Left cardiac atrium (tissue), 4 donors: ENCODE measurements at places on chromosomes 6 and 20. TPM values are rescaled to one million over a fixed set of nuclear protein-coding genes. Genes with fewer than 3 reads are reported as not detected.

DNA sequence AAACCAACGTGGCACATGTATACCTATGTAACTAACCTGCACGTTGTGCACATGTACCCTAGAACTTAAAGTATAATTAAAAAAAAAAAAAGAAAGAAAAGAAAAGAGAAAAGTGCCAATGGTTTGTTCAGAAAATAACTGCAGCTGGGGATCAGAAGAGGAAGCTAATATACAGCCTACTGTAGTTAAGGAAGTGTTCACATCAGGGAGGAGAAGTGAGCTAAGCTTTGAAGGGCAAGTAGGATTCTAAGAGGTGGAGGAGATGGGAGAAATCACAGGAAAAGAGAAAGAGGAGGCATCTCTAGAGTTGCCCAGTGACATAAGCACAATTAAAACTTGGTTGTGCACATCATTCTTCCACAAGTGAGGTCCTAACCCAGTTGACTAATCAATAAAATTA is 214.4 kb upstream of the DTNBP1 start:
- no peak for DNase-seq

DNA sequence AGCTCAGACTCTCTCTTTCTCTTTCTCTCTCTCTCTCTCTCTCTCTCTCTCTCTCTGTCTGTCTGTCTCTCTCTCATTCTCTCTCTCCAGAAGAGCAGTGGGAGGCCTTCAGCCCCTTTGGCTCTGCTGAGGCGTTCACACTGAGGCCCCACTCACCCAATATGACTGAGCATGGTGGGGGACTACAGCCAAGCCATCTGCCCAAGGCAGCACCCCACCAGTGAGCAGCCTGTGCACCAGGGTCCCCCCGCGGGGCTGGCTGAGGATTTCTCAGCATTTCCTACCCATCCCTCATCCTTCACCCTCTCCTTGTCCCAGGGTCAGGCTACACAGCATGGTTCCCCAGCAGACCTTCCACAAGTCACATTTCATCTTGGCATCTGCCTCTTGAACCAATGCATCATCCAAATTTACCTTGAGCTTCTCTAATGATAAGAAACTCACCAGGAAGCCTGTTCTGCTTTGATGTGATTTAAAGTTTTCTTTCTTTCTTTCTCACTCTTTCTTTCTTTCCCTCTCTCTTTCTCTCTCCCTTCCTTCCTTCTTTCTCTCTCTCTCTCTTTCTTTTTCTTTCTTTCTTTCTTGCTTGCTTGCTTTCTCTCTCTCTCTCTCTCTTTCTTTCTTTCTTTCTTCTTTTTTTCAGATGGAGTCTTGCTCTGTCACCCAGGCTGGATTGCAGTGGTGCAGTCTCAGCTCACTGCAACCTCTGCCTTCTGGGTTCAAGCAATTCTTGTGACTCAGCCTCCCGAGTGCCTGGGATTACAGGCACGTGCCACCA is 47.1 kb upstream of the NXT1 start:
- no peak for DNase-seq

- peak; percentile 69 for DNase-seq
Measured at GRCh38 chr20:1503564-1504227, 12.5 kb upstream of the SIRPB2 start.

DNA sequence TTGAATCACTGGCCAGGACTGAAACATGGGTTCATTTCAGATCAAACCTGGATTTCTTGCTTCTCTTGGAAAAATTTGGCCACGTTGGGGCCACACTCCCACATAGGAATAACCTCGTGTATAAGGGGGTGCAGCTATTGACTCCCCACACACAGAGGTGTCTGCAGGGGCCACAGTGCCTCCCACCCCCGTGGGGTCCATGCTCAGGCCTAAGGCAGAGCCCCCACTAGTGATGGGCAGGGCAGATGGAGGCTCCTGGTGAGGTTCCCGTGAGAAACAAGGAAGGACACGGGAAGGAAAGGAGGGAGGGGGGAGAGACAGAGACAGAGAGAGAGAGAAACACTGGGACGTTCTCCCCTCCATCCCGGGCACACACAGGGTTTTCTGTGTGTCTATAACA is 230.5 kb downstream of the ERMARD start:
- no peak for DNase-seq

- no peak for DNase-seq
Measured at GRCh38 chr6:22906091-22906549, 336.8 kb downstream of the HDGFL1 start.

DNA sequence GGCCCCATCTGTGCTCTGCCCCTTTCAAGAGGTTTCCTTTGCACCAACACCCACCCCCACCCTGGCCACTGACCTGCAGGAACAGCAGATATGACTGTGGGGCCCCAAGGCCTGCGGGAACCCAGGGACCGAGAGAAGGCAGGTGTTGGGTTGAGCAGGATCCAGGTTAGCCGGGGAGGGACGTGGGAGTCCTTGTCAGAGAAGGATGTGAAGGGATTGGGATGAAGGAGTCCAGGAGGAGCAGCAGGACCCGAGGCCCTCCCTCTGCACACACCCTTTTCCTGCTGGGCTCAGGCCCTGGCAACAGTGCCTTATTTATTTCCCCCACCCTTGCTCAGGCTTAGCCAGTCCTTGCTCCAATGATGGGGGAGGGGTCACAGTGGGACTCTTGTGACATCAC is 193.0 kb upstream of the PROKR2 start:
- no peak for DNase-seq

DNA sequence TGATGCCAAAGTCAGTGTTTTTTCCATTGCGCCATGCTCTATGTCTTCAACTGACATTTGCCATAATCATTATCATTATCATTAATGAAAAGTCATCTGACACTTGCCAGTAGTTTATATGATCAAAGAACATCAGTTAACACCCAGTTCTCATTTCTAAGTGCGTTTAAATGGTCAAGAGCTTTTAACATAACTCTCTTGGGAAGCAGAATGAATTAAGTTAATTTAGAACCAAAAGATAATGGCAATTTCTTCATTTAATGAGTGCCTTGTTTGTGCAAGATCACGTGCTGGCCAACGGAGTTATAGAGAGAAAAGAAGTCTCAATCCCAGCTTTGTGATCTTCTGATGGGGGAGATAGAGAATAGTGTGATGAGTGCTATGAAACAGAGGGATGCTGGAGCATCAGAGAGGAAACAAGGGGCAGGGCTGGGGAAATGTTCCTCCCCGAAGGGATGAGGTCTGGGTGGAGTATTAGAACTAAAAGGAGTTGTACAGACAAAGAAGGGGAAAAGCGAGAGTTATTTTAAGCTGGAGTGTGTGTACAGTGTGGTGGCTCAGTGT is 20.3 kb downstream of the ANKS1A start:
- DNase-seq = no peak

GRCh38 chr6:118931436-118931835 is 3.5 kb downstream of the MCM9 start:
- no peak for DNase-seq

GRCh38 chr6:52405243-52405642 is 14.9 kb upstream of the EFHC1 start:
- DNase-seq = no peak

- DNase-seq = peak; percentile 43
Measured at GRCh38 chr6:159422041-159422984, 253.1 kb downstream of the FNDC1 start.

DNA sequence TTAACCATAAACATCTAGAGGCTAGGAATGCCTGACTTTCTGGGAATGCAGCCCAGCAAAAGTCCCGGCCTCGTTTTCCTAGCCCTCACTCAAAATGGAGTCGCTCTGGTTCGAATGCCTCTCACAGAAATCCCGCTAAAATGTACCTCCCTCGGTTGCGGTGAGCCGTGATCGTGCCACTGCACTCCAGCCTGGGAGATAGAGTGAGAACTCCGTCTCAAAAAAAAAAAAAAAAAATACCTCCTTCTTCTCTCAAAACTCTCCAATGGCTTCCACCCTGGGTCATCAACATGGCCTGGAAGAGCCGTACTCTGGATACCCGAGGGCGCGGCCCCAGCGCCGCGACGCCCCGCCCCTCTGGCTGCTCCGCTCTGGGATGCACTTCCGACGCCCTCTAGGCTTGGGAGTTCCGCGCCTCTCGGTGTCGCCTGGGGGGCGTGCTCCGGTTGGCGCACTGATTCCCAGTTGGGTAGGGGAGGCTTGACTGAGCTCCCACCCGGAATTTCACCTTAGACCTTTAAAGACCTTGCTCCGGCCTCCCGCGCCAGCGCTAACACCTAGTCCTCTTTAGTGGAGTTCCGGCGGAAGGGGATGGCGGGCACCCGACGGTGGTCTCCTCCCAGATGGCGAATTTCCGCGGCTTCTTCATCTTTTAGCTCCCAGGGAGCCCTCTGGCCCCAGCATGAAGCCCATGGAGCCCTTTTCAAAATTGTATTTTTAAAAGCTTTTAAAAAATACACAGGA is 12.3 kb downstream of the HMGN4 start:
- DNase-seq = peak; percentile 79

DNA sequence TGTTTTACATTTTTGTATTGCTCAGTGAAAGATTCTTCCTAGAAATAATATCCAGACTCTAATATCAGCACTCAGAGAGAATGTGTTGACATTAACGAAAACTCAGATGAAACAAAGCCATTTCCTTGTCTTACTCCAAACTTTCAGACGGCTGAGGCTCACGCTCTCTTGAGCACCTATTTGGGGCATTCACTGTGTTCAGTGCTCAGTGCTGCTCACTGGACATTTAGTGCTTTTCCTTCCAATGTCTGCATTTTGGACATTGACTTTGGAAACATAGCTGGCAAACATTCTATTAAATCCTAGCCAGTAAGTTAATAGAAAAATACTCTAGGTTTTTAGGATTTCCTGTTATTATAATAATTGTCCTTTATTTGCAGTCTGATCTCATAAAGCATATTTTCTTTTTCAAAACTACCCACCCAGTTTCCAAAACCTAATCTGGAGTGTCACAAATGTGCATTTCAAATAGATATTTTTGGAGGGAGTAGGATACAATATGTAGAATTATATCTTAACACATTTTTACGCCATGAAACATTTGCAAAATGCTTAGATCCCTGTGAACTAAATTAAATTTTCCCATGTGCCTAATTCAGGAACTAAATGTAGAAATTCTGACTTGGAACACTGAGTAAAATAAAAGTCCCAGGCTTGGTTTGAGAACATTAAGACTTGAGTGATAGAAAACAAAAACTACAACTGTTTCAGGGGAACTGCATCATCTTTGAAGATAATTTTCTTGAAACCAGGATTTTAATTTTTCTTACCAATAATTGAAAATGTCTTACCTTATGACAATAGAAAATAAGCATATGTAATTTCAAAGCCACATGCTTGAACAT is 91.7 kb upstream of the B3GAT2 start:
- no peak for DNase-seq

DNA sequence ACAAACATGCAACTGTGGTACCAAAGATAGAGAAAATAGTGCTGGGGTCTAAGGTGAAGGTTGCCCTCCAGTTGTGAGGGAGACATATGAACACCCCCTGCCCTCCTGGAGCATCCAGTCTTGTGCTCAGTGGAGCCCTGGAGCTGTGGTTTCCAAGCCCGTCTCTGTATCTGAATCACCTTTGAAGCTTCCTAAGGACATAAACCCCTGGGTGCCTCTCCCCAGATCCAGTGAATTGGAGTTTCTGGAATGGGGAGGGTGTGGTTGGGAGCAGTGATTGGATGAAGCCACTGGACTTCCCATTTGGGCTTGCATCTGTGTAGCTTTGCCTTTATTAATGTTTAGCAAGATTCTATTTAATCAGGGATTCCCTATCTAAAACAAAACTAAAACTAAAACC is 22.4 kb upstream of the E2F3 start:
- DNase-seq = no peak

GRCh38 chr6:21780679-21781078 is 187.1 kb downstream of the SOX4 start:
- no peak for DNase-seq

- DNase-seq = peak; percentile 30
Measured at GRCh38 chr20:63977739-63978276, 1.6 kb downstream of the SAMD10 start.

GRCh38 chr20:54197621-54198604 is 10.0 kb upstream of the PFDN4 start:
- DNase-seq = no peak

GRCh38 chr6:30935018-30935417 is 3.0 kb upstream of the SFTA2 start:
- no peak for DNase-seq

DNA sequence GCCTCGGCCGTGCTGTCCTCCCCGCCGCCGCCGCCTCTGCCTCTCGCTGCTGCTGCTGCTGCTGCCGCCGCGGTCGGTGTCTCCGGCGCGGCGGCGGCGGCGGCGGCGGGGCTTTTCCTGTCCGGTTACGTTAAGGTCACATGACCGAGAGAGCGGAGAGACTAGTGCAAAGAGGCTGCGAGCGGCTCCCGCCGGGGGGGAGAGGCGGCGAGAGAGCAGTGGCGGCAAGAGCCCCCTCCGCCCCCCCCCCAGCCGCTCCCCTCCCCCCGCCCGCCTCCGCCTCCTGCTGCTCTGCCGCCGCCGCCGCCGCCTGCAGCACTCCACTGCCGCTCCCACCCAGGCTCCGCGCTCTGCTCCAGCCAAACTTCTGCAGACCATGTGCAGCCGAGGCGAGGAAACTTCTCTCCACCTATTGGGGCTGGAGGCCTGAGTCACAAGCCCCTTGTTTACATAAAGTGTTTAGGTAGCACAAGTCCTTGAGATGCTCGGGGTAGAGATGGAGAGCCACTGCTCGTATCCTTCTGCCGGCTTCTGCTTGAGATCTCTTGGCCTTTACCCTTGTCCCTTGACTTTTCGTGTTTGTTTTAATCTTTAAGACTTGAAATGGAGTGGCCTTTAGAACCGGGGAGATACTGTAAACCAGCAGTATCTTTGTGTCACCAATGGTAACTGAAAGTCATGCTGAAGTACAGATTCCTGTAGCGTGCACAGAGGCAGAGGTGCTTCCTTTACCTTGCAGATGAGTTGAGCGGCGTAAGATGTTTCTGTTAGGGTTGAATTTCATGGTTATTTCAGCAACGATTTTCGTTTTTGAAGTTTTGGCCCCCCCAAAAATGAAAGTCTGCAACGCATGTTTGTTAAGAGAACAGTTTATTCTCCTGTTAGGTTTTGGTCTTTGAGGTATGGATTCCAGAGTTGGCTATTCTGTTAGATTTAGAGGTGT is at the start of gene ZBTB2:
TSS of gene ZBTB2 (minus strand) at position 89 of the 943 bp plus-strand sequence. CDS start 17,922 bp downstream, outside the sequence.
- DNase-seq = peak; percentile 73

- DNase-seq = no peak
Measured at GRCh38 chr6:112372226-112372806, 25.2 kb downstream of the RFPL4B start.

GRCh38 chr6:144286503-144287393 is 1.6 kb downstream of the UTRN start:
- DNase-seq = peak; percentile 86

- no peak for DNase-seq
Measured at GRCh38 chr6:96276856-96277255, 244.8 kb upstream of the UFL1 start.

Gene SLC16A10
- total RNA-seq = 9.5 TPM

Gene LY6G6D
- total RNA-seq = not detected

Gene SLC24A3
- 2.1 TPM for total RNA-seq

Gene TMEM244
- not detected for total RNA-seq

Gene RAD21L1
- total RNA-seq = not detected

Gene LCA5
- 2.2 TPM for total RNA-seq

Gene DACT2
- 2.4 TPM for total RNA-seq

Gene ASXL1
- 49.0 TPM for total RNA-seq

Gene CST5
- not detected for total RNA-seq

Gene IRF4
- 1.6 TPM for total RNA-seq

Gene ULBP1
- total RNA-seq = 0.12 TPM

Gene OR2J3
- total RNA-seq = not detected

Gene TRIM10
- total RNA-seq = not detected
